ENCODE measurements at places on chromosomes 5 and 9.

DNA sequence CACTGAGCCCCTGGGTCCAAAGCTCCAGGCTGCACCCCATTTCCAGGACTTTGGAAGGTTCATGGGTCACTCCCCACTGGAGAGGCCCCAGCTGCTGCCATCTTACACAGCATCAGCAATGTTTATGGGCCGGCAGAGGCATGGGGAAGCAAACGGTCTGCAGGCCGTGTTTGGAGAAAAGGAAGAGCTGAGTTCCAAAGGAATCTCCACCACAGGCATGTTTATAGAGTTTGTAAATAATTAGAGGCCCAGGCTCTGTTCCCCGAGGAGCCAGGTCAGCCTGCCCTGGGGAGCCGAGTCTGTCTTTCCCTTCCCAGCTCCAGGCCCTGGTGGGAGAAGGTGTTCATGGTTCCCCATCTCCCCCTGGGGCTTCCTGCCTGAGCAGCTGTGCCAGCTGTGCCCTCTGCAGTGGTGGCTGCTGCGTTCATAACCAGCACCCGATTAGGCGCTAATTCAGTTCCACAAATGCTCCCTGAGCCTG lies 64.8 kb downstream of the COL27A1 start:
- DNase-seq = no peak

DNA sequence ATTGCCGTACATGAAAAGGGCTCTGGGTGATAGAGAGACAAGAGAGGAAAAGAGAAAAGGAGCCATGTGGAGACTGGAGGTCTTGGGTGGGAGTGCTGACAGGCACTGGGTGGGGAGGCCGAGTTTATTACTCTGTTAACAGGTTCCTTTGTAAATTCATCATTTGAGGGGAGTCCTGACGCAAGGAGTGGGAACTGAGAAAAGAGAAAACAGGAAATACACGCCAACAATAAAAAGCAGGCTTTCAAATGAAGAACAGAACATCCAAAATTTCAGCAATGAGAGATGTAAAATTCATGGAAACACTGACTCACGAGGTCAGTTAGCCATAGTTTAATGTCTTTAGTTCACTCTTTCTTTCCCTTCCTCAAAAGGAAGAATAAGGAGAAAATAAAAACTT lies 342.8 kb downstream of the TMEM167A start:
- DNase-seq = no peak

- DNase-seq = no peak
Observed at GRCh38 chr9:16640649-16641048, 229.8 kb downstream of the BNC2 start.

DNA sequence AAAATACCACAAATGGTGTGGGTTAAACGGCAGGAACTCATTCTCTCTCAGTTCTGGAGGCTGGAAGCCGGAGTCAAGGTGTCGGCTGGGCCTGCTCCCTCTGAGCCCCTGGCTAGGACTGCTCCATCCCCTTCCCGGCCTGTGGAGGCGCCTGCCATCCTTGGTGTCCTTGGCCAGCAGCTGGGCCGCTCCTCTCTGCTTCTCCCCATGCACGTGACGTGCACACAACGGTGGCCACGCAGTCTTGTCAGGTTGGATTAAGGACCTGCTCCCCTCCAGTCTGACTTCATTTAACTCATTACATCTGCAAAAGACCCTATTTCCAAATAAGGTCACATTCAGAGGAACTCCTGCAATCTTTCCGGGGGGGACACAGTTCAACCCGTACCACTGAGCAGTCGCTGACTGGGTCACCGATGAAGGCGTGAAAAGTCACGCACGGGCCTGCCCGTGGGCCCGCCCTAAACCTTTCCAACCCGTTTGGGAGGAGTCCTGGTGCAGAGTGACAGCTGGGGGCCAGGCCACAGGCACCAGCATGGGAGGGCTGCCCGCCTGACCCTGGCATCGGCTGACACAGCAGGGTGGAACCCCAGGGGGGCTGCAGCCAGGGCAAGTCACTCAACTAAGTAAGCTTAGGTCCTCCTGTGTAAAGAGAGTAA lies 135.2 kb downstream of the COL23A1 start:
- DNase-seq = no peak

GRCh38 chr5:56278335-56278753 lies 45.2 kb upstream of the ANKRD55 start:
- DNase-seq = no peak

- DNase-seq = no peak
Observed at GRCh38 chr9:37575511-37575914, 667 bp downstream of the FBXO10 start.
